ENCODE measurements at places on chromosomes 5 and 9.

DNA sequence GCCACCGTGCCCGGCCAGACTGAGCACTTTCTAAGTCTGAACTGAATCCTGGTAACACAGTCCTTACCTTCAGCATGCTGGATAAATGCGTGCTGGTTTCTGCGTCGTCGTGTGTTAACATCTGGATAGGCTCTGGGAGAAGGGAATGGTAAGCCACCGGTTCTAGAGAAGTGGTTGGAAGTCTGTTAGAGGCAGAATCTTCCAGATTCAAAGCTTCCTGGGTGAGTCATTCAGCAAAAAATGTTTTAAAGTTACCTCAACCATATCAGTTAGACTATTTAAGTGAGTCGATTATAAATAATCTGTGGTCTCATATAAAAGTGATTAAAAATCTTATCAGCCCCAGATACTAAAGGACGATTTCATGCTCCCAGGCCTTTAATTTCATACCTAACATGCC is 256.5 kb upstream of the NFIL3 start:
- ATAC-seq = no peak

DNA sequence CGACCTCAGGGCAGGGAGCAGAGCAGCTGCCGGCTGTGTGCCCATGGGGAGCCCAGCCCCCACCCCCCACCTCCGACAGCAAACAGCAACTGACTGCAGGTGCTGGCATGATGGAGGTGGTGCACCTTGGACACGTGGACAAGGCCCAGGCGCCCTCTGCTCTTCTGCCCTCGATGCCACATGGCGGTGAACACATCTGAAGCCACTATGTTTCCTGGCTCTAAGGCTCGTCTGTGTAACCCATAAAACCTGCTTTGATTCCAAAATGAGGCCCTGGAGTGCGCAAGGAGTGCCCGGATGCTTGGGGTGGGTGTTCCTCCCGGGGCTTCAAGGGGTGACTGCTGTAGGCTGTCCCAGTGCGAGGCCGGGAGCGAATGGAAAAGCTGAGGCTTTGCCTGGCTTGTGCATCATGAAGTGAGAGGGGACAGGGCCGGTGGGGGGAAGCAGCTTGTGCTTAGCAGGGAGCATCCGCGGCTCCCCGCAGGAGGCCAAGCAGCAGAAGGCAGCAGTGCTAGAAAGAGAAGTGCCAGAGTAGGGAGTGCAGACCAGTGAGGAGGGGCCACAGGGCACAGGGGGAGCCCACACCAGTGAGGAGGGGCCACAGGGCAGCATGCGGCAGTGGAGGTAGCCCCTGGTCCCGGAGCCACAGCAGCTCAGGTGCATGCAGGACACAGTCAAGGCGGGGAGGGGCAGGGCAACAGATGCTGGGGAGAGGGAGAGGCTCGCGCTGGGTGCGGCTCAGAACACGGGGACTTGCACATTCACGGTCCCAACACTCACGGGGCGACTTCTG is 30.0 kb downstream of the NKD2 start:
- ATAC-seq = no peak

- no peak for ATAC-seq
These were observed 146.0 kb downstream of the CD180 start for GRCh38 chr5:67050635-67051034.

DNA sequence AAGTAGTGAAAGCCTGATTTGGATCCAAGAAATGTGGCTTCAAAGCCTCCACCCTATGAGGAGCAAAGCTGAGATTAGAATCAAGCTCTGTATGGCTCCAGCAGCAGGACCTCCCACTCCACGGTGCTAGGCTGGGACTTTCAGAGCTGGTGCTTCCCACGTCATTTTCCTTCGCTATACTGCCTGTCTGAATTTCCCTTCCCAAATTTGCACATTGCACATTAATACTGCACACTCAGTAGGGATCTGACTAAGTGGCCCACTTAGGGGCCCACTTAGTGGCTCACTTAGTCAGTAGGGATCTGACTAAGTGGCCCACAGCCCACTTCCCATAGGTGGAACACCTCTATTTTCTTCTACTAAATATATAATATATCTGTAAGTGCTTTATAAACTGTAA is 14.1 kb upstream of the SPDL1 start:
- no peak for ATAC-seq

DNA sequence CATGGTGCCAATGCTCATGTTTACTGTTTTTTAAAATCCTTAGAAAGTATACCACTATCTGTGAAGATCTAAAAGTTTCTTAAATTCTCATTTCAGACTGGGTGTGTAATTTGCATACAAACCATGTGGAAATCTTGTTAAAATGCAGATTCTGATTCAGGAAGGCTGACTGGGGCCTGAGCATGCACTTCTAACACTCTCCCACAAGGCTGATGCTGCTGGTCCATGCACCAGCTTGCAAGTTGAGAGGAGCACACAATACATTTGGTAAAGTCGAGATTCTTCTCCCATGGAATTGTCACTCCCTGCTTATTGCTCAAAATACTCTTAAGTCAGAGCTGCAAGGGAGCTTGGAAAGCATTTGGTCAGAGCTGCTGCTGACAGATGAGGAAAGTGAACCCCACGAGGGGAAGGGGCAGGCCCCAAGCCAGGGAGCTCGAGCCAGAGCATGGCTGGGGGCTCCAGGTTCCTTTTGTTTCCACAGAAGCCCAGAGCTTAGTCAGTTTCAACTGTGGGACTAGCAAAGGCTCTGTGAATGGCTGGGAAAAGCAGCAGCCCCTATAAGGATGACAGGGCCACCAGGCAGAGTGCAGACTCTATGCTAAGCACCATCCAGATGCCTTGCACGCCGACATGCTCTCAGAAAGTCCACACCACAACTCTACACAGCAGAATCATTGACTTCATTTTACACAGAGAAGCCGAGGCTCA is 93.5 kb upstream of the HAND1 start:
- ATAC-seq = no peak

GRCh38 chr9:123191260-123191659 is 77.1 kb downstream of the STRBP start:
- no peak for ATAC-seq

- ATAC-seq = no peak
These were observed 223.6 kb downstream of the MLLT3 start for GRCh38 chr9:20398536-20399338.

DNA sequence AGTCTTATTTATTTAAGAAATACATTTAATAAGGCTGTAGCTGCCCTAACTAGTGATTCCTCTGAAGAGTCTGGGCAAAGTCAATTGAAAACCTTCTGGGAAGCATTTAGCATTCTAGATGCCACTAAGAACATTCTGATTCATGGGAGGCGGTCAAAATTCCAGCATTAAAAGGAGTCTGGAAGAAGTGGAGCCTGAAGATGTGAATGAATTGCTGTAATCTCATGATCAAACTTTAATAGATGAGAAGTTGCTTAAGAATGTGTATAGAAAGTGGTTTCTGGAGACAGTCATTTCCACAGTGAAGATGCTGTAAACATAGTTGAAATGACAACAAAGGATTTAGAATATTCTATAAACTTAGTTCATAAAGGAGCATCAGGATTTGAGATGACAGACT is 61.4 kb downstream of the WDR41 start:
- no peak for ATAC-seq

DNA sequence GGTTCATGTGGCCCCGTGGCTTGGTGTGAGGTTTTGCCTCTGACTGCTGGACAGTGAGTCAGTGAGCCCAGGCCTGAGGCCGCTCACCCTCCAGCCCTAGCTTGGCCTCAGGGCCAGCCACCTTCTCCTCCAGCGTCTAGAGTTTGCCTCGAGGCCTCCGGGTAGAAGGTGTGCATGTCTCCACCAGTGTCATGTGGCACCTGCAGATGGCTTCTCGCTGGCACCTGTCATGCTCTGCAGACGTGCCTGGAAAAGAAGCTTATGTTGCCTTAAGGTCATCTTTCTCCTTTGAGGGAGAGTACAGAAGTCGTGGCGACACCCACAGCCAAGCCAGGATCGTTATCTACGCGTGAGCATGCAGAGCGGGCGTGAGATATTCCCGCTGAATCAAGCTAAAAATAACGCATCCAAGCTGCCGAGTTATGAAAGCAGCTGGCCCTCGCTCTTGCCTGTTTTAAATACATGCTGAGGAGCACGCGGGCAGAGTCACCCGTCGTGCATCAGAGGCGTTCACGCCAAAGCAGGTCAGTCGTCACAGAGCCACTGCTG is 79.7 kb upstream of the FCN2 start:
- ATAC-seq = no peak

DNA sequence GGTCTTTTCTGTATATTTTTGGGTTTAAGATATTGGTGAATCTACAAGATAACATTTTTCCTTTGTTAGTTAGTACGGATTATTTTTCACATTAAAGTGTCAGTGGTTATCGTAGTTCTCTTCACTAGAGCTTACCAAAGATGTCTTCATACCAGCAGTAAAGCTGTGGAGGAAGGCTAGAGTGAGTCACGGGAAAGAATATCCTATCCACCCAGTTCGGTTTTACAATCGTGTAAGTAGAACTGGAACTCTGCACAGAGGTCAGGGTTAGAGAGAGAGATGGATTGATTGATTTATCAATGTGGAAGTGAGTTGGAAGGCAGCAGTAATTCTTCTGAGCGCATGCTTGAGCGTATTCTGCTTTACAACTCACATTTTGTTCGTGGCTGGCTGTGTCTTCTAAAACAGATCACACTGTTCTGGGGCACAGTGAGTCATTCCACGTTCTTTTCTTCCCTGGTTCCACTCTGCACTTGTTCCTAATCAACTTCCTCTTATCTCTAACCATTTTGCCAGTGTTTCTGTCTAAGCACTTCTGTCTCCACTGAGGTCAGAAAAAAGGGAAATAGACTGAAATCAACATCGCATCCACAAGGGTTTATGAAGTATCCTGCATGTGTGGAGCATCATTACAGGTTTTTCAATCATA is 86.5 kb upstream of the ARRDC3 start:
- ATAC-seq = no peak

DNA sequence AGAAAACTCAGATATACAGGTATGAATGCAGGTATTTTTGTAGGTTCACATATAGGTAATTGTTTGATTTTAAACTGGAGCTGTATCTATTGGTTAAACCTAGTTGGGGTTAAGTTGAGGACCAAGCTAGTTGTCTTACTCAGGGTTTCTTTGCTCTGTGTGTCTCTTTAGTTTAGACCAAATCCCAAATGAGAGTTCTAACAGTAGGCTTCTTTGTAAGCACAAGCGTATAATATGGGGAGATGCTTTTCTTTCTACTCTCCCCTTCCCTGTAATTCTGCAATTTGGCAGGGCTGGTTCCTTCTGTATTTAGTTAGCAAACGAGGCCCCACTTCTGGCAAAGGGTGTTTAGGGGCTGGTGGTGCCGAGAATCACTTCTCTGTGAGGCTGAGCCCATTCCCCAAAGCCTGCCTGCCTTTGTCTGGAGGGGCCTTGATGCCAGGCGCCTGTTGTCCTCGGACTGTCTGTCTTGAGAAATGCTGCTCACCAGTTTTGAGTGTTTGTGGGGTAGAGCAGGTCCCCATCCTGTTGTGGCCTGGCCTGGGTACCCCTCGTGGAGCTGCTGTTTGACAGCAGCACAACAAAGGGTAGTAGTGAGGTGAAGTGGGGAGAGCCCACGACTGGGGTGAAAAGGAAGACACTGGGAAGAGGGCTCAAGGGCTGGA is 259.3 kb downstream of the FANCC start:
- ATAC-seq = no peak

DNA sequence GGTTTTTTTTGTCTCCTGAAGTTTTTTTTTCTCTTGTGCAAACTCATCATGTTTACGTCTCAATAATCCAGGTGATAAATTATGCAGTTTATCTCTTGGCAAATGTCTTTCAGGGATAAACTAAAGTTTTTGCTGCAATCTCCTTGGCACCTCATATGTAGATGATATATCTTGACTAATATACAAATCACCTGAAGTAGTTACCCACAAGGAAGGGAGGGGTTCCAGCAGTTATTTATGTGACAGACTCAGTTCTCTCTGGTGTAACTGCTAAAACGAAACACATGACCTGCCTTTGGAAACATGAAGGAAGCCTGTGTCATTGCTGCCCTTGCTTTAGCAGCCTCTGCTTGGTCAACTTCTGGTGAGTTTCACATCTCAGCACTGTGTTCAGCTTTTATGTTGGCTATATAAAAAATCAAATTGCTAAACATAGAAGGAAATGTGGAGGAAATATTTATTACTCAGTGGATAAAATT is 39.3 kb upstream of the KIAA1958 start:
- no peak for ATAC-seq

DNA sequence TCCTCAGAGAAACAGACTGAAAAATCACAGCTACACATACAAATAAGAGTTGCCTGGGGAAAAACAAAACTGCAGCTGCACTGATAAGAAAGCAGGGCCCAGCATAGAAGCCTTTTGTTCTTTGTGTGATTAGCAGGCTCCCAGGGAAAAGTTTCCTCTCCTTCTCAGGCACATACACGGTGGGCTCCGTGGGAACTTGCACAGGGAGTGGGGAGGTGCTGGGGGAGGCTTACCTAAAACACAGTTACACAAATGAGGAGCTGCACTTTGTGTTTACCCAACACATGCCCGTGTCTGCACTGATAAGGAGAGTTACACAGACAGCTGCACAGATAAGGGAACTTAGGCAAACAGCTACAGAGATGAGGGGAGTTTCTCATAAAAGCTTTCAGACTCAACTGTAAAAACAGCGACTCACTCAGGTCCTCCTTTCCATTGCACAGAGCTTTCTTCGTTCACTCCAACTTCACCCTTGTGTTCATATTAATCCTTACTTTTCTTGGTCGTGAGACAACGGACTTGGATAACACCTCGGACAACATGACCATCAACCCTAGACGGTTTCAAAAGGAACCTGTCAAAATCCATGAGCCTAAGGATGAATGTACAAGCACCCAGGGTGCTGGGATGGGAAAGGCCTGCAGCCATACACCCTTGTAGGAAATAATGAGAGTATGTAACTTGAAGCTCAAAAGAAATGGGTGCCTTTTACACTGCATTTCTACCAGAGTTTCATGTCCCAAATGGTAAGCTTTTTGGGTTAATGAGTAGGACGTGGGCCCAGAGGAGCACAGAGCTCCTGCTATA is 50.8 kb downstream of the SERINC5 start:
- ATAC-seq = peak; percentile 52

- ATAC-seq = no peak
These were observed 205.5 kb upstream of the PTGER4 start for GRCh38 chr5:40474250-40474649.

GRCh38 chr5:80184235-80185023 is 71.4 kb downstream of the SERINC5 start:
- ATAC-seq = no peak

- ATAC-seq = no peak
These were observed 712.0 kb downstream of the CETN3 start for GRCh38 chr5:89697581-89697980.

DNA sequence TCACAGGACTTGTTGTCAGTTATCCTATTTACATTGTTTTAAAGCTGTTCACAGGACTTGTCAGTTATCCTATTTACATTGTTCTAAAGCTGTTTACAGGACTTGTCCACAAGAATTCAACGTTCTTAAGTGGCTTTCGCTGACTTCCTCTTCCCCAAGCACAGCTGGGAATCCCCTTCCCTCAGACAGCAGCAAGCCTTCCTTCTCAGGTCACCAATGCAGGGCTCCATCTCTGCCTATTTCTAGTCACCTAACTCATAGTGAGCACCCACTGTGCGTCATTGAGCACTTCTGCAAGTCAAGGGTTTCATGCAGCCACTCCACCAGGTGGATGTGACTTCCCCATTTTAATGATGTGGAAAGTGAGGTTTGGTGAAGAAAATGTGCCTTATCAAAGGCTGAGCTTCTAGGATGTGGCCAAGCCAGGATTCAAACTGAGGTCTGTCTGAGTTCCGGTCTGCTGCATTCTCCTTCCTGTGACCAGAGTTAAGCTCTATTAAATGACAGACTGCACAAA is 109.8 kb upstream of the ZNF462 start:
- peak; percentile 30 for ATAC-seq
